RWPE1 (cell line): ENCODE measurements at places on chromosomes 7 and 10.
A peak's percentile ranks its signal among the peaks of the same experiment; 100 is the strongest.

DNA sequence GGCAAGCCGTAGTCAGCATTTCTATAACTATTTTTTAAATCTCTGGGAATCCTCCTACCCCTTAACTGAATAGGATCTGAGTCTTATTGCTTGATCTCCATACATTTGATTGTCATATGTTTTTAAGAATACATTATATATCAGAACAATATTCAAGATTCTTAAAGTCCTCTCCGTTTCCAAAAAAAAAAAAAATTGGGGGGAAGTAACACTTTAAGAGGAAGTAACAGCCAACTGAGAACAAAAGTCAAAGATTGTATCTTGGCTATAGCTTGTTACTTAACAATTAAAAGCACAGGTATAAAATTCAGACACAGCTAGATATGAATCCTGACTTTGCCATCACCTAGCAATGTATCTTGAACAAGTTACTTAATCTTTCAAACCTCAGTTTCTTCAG, 169.9 kb upstream of the ADO start:
- no peak for DNase-seq

- no peak for DNase-seq
These were observed 88.5 kb upstream of the LRRTM3 start for GRCh38 chr10:66837335-66837734.

DNA sequence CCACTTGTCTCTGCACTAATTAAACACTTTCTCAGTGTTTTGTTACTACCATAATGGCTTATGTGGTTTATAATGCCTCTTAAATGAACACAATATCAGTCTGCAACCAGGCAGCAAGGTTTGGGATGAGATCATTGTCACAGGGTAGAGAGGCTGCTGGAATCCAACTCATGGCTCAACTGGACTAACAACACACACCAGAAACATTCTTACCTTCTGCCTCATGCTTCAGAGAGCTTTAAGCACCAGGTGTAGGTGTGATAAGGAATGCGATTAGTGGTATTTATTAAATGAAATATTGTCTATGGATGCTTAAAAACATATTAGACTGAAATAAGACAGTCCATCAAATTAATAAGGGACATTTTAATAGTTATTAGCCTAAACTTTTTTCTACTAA, 25.4 kb downstream of the PTF1A start:
- no peak for DNase-seq

- DNase-seq, result no peak
These were observed 92.5 kb upstream of the CUX1 start for GRCh38 chr7:101724957-101725356.

DNA sequence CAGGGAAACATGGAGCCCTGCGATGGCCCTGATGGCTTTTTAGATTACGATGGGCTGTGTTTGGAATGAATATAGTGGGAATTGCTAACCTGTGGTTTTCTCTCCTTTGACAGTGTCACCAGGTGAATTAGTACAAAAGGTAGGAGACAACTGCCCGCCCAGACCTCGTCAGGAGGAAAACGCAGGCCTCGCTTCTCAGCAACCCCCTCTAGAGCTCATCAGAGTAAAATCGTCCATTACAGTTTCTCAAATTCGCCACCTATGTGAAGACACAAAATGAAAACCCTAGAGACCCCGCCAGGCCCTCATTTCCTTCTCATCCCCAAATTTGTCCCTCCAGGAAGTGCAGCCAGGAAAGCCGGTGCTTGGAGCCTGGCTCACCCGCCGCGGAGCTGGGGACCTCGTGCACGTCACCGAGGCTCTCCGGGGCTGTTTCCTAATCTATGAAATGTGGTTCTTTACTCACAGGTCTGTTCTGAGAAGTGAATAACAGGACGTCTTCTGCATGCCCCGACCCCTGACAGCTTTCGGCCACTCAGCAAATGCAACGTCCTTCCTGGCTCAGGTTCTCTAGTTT, 143.7 kb downstream of the VIPR2 start:
- DNase-seq, result no peak

DNA sequence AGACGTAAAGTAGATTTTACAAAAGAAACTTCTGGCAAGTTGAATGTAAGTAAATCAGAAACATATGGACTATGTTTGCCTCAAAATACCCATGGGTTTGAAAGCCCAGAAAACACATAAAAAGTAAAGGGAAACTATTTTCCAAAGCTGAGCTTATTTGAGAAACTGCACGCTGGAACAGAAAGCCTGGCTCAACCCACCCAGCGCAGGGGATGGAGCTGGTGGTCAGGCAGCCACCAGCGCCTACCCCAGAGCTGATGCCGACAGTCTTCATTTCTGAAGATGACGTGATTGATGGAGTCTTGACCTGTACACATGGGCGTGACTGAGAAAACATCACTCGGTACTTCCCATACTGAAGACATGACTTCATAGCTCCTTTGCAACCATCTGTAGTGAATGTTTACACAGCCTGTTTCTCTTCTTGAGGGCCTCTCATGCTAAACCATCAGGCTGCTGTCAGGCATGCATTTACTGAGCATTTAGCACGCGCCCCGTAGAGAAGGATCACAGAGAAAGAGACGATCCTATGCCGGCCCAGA, 232.6 kb upstream of the AUTS2 start:
- no peak for DNase-seq

DNA sequence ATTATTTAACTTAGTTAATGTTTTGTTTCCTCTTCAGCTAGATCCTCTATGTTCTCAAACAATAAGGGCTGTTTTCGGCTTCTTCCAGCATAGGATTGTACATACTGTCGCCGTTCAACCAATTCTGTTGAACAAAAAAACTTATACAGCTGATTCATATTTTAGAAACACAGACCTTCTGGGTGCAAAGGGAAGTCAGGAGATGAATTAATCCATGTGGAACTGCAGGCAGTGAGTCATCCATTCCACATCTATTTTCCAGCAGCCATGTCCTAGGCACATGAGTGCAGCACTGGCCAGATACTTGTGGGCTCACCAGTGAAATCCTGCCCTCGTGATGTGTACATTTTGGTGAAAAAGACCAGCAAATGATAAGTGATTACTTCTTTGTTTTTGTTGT, 163.2 kb downstream of the JAZF1 start:
- DNase-seq, result no peak

DNA sequence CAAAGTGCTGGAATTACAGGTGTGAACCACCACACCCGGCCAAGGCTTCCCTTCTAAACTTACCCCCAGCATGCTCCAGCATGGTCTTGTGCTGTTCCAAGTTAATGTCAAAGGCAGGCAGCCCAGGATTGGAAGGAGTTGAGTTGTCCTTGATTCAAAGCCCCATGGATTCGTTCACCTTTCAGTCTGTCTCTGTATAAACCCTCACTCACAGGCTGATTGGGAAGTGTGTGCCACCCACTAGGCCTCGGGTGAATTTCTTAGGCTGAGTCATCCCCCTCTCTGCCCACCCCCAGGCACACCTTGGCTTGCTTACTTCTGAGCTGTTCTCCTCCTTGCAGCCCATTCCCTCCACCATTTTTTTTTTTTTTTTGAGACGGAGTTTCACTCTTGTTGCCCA, 13.3 kb upstream of the PRDX3 start:
- peak; percentile 93 for DNase-seq

DNA sequence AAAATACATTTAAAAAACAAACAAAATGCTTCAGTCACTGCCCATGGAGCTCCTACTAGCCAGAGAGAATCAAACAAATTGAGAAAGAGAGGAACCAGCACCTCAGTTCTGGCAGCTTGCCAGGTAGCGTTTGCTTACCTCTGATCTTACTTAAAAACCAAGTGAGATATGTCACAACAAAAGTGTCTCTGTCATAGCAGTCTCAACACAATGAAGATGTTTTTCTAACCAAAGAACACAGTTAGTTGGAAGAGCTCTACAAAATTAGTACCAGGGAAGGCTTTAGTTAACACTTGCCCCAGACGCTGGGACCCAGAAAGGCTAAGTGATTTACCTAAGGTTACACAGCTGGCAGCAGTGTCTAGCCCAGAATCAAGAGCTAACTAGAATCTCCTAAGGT, 3.4 kb downstream of the DOCK4 start:
- DNase-seq, result no peak

DNA sequence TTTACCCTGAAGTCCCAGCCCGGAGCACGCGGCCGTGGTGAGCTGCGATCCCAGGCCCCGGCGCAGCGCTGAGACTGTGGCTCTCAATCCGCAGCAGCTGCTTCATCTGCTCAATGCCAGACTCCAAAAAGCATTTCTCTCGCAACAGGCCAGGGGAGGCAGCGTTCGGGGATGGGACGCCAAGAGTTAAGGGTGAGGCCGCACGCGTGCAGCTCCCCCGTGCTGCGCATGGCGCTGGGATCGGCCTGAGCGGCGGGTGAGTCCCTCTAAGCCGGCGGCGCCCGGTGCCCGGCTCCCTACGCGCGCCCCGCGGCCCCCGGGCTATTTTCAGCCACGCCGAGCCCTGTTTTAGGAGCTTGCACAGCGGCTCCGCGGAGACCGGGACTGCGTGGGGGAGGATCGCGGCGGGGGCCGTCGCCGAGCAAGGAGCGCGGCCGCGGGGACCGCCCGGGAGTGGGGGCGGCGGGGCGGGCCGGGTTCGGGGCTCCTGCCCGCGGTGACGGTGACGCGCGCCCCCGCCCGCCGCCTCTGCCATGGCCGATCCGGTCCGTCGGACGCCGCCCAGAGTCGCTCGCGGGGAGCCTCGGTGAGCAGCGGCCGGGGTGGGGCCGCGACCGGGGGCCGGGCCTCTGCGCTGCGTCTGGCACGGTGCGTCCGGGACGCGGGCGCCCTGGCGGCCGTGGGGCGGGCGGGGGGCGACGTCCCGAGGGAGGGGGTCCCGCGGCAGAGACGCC, 29.4 kb upstream of the JAKMIP3 start:
- DNase-seq, result no peak

DNA sequence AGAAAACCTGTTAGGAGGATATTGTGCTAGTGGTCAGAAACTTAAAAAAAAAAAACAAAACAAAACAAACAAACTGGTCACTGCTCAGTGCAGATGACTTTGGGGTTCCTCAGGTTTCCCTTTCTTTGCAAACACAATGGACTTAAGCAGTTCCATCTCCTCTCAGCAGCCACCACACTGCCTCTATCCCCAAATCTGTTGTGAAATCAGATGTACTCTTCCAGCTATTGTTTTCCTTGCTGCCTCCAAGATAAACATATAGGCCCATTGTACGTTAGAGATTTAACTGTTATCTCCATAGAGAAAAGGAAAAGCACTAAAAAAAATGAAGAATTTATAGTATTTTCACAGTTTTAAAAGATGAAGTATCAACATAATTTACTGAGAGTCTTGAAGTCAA, 147.1 kb downstream of the MPP7 start:
- DNase-seq, result no peak

GRCh38 chr7:2870471-2870931, 26.4 kb upstream of the GNA12 start:
- DNase-seq, result peak; percentile 46

DNA sequence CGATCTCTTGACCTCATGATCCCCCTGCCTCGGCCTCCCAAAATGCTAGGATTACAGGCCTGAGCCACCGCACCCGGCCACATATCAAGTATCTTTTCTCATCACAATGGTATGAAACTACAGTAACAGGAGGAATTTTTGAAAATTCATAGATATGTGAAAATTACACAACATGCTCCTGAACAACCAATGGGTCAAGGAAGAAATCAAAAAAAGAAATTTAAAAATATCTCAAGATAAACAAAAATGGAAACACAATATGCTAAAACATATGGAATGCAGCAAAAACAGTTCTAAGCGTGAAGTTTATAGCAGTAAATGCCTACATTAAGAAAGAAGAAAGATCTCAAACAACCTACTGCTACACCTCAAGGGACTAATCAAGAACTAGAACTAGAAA, 59.8 kb upstream of the ADAM12 start:
- DNase-seq, result no peak

DNA sequence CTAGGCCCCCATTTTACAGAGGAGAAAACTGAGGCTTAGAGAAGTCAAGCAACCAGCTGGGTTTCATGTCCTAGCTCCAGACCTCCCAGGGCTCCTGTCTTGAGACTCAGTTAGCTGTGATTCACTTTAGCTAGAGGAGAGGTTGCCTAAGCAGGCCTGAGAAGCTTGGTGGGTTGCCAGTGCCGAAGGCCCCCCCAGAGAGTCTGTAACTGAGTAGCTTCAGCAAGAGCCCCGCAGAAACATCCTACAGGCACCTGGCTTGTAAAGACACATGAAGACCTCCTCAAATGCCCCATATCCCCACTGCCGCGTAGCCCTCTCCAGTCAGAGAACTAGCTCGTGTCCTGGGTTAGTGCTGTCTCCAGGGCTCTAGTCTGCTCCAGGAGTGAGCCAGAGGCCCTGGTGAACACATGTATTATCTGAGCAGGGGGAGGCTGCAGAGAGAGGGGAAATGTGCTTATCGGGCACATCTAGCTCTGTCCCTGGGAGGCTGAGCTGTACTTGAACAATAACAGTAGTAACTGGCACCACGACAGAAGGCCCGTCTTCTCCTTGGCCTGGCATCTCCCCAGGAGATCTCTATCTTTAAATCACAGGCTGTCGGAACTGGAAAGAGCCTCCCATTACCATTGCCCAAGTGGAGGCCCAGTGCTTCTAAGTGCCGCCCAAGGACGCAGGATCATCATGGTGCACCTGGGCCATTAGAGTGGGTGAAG, 28.9 kb downstream of the UNC5B start:
- no peak for DNase-seq

DNA sequence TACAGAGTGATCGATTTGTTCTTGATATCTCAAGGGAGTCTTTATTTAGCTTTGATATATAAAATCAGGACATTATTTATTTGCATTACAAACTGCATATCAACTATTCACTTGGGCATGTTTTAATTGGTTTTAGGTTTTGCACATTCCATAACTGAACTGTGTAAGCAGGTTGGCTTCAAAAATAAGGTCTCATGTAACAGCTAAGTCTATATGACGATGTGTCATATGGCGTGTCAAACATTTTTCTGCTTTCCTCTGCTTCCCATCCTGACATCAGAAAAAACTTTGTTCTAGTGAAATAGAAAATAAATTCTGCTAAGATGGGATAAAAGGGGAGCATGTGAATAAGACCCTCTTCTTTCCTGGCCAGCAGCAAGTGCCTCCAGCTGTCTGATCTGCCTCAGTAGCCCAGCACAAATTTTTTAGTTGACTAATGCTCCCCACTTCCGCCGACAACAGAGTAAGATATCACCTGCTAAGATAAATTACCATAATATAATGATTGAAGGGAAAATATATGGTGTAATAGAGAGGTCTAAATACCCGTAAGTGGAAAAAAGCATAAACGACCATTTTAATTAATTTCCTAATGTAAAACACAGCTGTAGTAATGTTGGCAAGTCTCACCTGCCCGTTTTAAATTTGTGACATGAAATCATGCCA, 180.5 kb downstream of the TAX1BP1 start:
- no peak for DNase-seq

- DNase-seq, result peak; percentile 79
These were observed 104.0 kb downstream of the TRIL start for GRCh38 chr7:28853834-28854749.

GRCh38 chr7:87147500-87147899, 4.8 kb upstream of the DMTF1 start:
- no peak for DNase-seq

- DNase-seq, result no peak
These were observed 62.4 kb upstream of the TAS2R16 start for GRCh38 chr7:123057911-123058310.

DNA sequence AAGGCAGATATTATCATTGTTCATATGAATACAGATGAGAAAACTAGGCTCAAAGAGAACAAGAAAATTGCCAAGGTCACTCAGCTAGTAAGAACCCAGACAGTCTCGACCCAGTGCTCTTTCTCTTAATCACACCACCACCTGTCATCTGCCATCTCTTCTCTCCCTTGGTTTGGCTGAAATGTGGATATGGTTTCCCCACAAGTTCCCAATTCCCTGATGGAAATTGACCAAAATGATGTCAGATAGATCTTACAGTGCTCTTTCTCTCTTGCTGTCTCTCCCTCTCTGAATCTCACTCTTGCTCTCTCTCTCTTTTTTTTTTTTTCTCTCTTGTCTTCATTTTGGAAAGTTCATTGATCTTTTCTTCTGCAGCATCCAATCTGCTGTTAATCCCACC, 9.1 kb downstream of the C10orf90 start:
- DNase-seq, result no peak
